ENCODE measurements at places on chromosomes 5 and 9.

DNA sequence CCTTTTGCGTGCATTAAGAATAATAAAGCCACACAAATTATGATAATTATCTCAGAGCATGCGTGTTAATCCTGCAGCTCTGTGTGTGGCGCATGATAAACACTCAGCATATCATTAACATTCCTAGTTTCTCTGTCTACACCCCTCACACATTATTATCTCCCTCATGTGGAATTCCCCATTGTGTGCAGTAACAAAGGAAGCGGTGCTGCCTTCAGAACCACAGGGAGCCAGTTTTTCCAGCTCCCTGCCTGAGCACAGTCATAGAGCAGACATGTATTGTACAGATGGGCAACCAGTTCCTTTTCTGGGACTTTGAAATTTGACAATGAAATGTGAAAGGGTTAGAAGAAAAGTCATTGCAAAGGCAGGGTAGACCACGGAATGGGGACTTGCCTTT, 1365.5 kb upstream of the CDH9 start:
- DNase-seq, result no peak

GRCh38 chr5:141914199-141914743, 9.4 kb upstream of the DELE1 start:
- DNase-seq, result no peak

- no peak for DNase-seq
Measured at GRCh38 chr5:162325143-162325727, 257.7 kb downstream of the GABRG2 start.

DNA sequence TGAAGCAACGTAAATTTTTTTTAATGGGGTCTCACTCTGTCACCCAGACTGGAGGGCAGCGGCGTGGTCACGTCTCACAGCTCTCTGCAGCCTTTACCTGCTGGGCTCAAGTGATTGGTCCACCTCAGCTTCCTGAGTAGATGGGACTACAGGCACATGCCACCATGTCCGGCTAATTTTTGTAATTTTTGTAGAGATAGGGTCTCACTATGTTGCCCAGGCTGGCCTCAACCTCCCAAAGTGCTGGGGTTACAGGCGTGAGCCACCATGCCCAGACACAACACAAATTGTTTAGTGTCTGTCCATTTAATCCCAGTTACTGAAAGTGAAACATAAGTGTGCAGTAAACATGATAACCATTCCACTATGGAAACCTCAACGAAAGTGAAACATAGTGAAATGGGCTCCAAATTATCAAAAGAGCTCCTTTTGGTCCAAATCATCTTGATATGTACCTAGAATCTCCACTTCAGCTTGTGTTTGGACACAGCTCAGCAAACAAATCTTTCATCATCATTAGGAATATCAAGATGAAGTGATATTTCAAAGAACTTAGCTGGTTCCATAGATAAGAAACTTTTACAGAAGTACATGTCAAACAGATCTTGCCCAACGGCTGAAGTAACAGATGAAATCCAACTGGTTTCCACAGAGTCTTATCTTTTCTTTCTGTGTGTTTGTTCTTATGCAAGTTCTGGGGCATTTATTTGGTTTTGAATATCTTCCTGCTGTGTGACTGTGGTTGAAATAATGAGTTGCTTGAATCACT, 41.2 kb upstream of the PLPP1 start:
- no peak for DNase-seq

DNA sequence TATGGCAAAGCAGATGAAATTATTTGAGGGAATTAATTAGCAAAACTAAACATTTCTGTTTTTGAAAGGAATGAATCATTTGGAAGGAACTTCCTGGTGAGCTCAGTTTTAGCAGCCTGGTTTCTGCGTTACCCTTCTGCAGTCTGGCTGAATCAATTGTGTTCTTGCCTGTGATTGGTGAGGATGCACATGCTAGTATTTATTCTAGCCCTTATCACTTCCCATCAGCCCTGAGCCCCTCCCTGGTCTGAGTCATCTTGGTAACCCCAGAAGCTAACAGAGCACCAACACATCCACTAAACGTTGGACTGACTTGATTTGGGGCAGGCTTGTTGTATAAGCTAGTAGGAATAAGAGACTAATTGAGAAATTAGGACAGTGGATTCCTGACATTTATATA, 6.6 kb downstream of the TJP2 start:
- peak; percentile 64 for DNase-seq

- no peak for DNase-seq
Measured at GRCh38 chr5:127355337-127355736, 64.7 kb downstream of the MEGF10 start.

GRCh38 chr5:78025540-78025939, 249.4 kb upstream of the TBCA start:
- no peak for DNase-seq

Data from HS-27A (cell line).